Sigmoid colon (tissue), 7 donors: ENCODE measurements at places on chromosomes 3 and 15. TPM values are rescaled to one million over a fixed set of nuclear protein-coding genes. Genes with fewer than 3 reads are reported as not detected.

CLCN2 gene
- total RNA-seq: 2.1 TPM

GRCh38 chr15:78035321-78035751 is 42.2 kb downstream of the TBC1D2B start:
- no peak for DNase-seq

ROPN1B gene
- total RNA-seq: 1.1 TPM

GRCh38 chr15:26759986-26760385 is 12.9 kb downstream of the GABRB3 start:
- no peak for DNase-seq

DNA sequence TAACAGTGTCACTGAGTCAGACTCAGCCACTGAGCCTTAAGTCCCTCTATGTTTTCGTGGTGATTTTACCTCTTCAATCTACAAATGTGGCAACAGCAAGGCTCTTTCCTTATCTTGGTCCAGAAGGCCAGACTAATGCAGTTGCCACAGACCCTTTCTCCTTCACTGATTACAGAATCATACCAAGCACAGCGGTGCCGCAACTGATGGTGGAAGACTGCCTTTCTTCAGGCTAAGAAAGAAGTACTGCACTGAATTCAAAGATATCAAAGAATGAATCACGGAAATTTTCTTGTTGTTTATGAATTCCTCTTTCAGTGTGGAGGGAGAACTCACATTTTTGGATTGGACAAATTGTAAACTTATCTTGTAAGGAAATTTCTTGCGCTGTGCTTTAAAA is 18.6 kb downstream of the DCP1A start:
- DNase-seq: no peak

GLCE gene
- 11.5 TPM for total RNA-seq

- no peak for DNase-seq
Observed at GRCh38 chr3:156750191-156750873, 75.8 kb upstream of the LEKR1 start.

- no peak for DNase-seq
Observed at GRCh38 chr3:56323986-56324420, 144.3 kb downstream of the ERC2 start.
